ENCODE measurements at places on chromosomes 1 and 21. TPM values are rescaled to one million over a fixed set of nuclear protein-coding genes. Genes with fewer than 3 reads are reported as not detected.
A peak's percentile ranks its signal among the peaks of the same experiment; 100 is the strongest.

- DNase-seq = no peak
Observed at GRCh38 chr1:113666126-113666525, 93.2 kb downstream of the PHTF1 start.

- DNase-seq = no peak
Observed at GRCh38 chr21:43591571-43591970, 67.7 kb downstream of the HSF2BP start.

- DNase-seq = no peak
Observed at GRCh38 chr1:77857552-77857951, 30.9 kb upstream of the NEXN start.

- DNase-seq = no peak
Observed at GRCh38 chr1:236142253-236143103, at the start of gene GPR137B. GPR137B (plus strand) TSS chr1:236142539; CDS start chr1:236142623, 84 bp downstream.

DNA sequence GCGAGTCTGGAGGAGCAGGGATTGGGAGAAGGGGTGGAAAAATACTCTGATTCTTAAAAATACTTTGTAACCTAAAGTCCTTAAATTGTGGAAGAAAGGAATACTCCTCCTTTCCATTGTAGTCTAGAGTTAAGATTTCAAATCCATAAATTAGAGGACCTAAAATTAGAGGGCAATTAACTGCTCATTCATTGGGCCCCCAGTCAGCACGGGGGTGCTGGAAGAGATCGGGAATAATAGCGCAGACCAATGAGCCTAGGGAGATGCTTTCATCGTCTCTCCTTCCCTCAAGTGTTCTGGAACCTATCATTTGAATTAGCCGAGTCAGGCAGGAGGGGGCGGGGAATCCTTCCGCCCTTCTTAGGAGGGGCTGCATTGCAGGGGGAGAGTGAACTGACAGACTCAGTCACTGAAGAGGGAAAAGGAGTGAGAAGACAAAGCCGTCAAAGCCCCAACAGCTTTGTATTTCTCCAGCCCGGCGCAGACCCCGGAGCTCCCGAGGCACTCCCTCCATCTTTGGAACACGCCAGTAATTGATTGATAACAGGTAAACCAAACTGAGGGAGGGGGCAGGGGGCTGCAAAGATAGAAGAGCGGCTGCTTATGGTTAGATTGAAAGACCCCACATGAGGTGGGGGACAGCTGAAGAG lies at the start of gene MLLT11:
MLLT11 (plus strand) TSS at position 391 of the 650 bp plus-strand sequence. CDS start 6,828 bp downstream, outside the sequence.
- DNase-seq = peak; percentile 74

DNA sequence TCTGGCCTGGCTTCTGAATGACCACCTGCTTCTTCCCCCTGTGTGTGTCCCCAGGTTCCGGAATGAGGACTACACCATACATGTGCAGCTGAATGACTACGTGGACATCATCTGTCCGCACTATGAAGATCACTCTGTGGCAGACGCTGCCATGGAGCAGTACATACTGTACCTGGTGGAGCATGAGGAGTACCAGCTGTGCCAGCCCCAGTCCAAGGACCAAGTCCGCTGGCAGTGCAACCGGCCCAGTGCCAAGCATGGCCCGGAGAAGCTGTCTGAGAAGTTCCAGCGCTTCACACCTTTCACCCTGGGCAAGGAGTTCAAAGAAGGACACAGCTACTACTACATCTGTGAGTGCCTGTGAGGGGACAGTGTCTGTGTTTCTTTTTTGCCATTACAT lies 3.6 kb downstream of the EFNA1 start:
- DNase-seq = no peak

DNA sequence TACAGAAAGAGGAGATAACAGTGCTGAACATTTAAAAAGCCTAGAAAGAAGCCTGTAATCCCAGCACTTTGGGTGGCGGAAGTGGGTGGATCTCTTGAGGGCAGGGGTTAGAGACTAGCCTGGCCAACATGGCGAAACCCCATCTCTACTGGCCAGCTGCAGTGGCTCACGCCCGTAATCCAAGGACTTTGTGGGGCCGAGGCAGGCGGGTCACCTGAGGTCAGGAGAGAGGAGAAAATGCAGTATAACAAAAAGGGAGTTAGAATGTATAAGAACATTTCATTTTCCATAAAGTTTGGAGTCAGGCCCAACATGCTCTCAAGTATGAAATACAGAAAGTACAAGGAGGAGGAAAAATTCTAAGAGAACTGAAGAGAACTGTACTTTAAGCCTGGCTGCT lies 134.5 kb downstream of the SMYD3 start:
- peak; percentile 18 for DNase-seq

DNA sequence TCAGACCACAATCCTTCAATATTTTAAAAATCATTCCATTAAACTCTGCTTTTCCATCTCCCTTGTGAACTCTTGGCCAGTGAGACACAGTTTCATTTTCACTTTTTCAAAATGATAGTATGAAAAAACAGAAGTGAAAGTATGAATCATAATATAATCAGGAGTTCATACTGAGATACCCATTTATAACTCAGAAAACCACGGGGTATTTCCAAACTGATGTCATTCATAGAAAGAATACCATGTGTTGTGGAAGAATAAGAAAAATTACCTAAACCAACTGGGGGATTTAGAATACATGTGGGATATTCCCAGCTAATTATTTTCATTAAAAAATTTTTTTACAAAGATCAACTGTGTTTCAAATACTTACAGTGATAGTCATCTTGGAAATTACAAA lies 149.9 kb downstream of the MRPL39 start:
- no peak for DNase-seq

- DNase-seq = no peak
Observed at GRCh38 chr1:223621312-223621734, 44.2 kb downstream of the CAPN8 start.

DNA sequence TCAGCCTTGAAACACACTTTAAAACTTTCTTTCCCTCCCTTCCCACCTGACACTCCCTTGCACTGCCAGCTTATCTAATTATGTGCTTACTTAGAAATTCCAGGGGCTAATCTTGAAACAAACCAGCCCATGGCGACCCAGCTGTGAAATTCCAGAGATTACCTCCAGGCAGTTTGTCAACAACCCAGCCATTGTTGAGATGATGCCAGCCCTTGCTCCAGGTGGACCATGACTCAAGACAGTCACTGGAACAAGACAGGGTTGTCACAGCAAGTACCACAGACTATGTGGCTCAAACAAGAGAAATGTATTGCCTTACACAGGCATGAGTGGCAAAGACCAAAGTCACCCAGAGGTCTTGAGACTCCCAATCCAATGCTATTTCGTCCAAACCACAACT lies 7.9 kb downstream of the FYB2 start:
- DNase-seq = no peak

- no peak for DNase-seq
Observed at GRCh38 chr1:200042552-200043335, 15.2 kb downstream of the NR5A2 start.

DNA sequence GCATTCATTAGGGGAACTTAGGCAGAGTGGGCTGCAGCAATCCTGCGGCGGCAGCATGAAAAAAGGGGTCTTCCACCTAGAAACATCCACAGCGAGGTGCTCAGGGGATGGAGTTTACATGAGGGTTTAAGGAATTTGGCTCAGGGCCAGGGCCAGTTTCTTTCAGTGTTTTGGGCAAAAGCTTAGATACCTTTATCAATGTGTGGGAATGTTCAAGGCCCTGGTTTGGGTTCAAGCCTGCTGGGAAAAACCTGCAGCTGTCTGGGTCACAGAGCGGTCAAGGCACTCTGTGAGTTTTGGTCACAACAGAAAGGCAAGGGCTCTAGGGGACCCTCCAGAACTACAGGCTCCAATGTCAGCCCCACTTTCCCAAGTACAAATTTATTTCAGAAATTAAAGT lies 230.3 kb downstream of the DISC1 start:
- DNase-seq = no peak

DNA sequence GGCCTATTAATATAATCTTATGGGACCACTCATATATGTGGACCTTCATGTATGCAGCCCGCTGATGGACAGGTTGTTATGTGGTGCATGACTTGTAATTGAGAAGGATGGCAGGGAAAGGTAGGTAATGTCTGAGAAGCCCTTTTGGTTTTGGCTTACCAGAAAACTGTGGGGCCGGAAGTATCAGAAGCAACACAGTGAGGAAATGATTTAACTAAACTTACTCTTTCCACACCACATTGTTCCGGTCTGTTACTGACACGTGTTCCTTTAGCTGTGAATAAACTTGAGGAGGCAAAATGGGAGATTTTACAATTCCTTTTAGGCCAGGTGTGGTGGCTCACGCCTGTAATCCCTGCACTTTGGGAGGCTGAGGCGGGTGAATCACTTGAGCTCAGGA lies 32.4 kb downstream of the KIF1B start:
- no peak for DNase-seq

DNA sequence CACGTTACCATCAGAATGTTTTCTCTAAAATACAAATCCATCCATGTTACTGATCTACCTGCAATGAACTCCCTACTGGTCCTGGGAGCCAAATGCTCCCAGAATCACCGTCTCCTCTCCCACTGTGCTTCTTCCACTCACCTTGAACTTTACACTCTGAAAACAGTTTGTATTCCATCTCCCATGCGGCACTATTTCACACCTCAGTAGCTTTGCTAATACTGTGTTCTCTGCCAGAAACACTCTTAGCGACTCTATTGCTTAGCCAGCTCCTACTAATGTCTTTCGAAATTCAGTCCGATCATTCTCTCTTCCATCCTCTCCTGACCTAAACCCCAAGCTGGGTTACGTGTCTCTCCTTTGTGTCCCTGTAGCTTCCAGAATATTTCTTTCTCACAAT lies 284.4 kb upstream of the DUSP10 start:
- DNase-seq = no peak

DNA sequence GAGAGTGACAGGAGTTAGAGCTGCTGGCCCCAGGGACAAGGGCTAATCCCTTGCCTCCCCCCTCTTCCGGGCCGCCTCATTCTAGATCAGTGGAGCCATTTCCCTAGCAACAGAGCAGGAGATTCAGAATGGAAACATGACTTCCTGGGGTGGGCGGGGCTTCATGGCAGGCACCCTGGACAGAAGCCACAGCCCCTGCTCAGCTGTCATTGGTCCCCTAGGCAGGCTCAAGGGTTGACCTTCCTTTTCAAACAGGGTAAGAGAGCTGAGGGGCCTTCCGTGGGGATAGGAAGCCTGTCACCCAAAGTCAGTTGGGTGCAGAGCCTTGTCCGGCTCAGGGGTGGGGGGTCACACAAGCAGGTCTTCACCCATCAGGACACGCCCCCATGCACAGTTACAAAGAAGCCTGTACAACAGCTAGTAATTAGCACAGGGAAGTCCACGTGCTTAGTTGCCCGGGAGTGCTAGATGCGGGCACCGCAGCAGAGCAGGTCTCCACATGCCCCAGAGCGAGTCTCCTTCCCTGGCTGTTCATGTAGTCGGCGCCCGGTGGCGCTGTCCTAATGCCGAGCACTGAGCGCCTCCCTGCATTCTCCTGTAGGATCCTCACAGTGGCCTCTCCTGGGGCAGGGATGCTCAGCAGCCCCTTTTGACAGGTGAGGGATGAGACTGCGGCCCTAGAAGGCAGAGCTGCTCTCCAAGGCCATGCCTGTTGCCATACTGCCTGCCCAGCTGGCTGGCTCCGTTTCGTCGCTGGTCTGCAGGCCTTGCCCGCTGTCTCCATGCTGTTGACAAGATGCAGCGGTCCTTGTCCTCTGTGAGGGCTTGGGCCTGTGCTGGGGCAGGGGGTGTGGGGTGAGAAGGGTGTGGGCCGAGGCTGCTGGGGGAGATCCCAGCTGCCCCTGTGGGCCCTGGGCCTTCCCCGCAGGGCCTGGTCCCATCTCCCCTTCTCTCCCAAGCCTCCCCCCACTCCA lies 5.1 kb downstream of the TMEM201 start:
- peak; percentile 82 for DNase-seq

- DNase-seq = no peak
Observed at GRCh38 chr1:156599811-156600210, 1.5 kb downstream of the GPATCH4 start.

DNA sequence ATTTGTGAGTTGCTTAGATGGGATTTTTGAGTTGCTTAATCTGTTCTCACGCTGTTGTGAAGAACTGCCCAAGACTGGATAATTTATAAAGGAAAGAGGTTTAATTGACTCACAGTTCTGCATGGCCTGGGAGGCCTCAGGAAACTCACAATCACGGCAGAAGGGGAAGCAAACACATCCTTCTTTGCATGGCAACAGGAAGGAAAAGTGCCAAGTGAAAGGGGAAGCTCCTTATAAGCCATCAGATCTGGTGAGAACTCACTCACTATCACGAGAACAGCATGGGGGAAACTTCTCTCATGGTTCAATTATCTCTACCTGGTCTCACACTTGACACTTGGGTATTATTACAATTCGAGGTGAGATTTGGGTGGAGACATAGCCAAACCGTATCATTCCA lies 10.3 kb downstream of the CLIC6 start:
- DNase-seq = no peak

- no peak for DNase-seq
Observed at GRCh38 chr1:85611856-85612255, 31.3 kb downstream of the CCN1 start.

DNA sequence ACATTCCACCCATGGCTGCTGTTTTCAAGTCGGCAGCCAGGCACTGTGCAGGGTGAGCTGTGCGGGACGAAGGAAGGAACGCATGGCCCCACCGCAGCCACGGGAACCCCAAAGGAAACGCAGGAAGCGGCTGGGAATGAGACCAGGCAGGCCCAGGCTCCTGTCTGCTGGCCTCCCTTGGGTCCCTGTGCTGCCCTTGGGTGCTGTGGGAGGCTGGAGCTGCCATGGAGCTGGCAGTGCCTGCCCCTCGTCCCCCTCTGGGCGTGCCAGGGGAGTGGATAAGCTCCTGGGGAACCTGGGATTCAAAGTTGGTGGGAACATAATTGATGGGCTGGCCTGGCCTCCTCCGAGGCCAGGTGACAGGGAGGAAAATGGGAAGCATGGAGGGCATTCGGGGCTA lies 5.3 kb upstream of the KRTAP10-4 start:
- no peak for DNase-seq

DNA sequence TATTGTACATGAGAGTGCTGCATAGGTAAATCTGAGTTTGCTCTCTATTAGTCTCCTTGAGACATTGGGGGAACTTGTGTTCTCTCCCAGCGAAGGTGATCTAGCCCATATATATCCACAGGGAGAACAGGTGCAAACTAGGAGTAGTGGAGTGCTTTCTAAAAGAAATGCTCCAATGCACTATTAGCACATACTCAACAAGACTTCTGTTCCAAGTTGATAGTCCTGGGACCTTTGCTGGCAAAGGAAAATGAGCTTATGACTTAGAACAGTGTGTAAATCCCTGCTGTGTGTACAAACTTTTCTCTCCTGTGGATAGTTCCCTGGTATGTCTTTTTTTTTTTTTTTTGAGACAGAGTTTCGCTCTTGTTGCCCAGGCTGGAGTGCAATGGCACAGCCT lies 25.5 kb downstream of the CFAP126 start:
- DNase-seq = no peak

- DNase-seq = no peak
Observed at GRCh38 chr1:208154679-208155642, 89.2 kb downstream of the PLXNA2 start.

MROH9 gene
- not detected for polyA plus RNA-seq

IL12RB2 gene
- 0.73 TPM for polyA plus RNA-seq

CFAP45 gene
- 3.1 TPM for polyA plus RNA-seq

NOTCH2 gene
- 151 TPM for polyA plus RNA-seq

ATAD3C gene
- 3.1 TPM for polyA plus RNA-seq

AMIGO1 gene
- 8.0 TPM for polyA plus RNA-seq

PROK1 gene
- 0.39 TPM for polyA plus RNA-seq

VWA1 gene
- polyA plus RNA-seq = 65.2 TPM
